ENCODE measurements at places on chromosomes 4 and X.

DNA sequence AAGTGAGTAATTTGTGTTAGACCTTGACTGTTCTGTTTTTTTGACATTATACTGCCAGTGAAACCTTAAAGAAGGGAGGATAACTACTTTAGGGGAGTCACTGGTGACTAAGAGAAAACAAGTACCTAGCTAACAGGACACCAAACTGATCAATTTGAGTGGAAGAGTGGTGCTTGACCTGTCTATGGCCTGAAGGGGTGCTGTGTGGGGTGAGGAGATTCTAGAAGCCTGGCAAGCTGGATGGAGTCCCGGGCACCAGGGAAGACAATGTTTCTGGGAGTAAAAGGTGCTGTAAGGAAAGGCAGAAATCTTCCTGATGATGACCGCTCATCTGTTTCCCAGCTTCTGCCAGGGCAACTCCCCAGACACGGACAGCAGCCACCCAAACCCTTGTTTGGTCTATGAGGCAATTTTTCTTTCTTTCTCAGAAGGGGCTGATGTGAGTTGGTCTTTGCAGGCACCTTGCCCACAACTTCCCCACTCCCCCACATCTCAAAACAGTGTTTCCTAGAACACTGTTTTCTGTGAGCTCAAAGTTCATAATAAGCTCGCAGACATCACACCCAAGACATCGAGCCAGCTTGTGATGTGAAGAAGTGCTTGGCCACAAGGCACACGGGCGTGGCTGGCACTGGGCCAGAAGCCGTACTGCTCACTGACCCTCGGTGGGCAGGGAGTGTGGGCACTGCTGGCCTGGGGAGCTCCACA is 4.6 kb downstream of the TXK start:
- no peak for DNase-seq

- DNase-seq = no peak
Measured at GRCh38 chrX:110563282-110563681, 204.6 kb downstream of the RTL9 start.

- DNase-seq = no peak
Measured at GRCh38 chr4:44147571-44148075, 301.0 kb downstream of the KCTD8 start.

DNA sequence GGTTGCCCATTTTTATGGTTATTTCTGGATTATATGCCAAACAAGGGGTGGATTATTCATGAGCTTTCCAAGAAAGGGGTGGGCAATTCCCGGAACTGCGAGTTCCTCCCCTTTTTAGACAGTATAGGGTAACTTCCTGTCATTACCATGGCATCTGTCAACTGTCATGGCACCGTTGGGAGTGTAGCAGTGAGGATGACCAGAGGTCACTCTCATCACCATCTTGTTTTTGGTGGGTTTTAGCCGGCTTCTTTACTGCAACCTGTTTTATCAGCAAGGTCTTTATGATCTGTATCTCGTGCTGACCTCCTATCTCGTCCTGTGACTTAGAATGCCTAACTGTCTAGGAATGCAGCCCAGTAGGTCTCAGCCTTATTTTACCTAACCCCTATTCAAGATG is 57.6 kb downstream of the SH3KBP1 start:
- DNase-seq = no peak

GRCh38 chrX:45449982-45450381 is 249.3 kb upstream of the DIPK2B start:
- no peak for DNase-seq

DNA sequence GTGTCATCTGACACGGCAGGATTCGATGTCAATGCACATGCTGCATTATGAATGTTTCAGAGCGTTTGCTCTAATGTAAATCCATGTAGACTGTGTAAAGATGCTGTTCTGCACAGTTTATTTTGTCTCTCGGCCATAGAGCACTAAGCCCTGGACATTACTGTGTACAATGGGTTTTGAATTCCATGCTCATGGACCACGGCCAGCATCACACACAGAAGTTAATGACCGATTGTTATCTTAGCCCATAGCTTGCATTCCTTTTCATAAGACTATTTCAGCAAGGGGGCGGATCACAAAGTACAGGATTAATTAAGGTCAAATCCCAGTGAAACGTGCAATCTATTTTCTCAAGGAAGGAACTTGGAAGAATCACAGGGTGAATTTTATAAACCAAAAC is 286.1 kb upstream of the TENM3 start:
- DNase-seq = no peak

- no peak for DNase-seq
Measured at GRCh38 chr4:19025031-19025430, 1003.5 kb upstream of the LCORL start.

DNA sequence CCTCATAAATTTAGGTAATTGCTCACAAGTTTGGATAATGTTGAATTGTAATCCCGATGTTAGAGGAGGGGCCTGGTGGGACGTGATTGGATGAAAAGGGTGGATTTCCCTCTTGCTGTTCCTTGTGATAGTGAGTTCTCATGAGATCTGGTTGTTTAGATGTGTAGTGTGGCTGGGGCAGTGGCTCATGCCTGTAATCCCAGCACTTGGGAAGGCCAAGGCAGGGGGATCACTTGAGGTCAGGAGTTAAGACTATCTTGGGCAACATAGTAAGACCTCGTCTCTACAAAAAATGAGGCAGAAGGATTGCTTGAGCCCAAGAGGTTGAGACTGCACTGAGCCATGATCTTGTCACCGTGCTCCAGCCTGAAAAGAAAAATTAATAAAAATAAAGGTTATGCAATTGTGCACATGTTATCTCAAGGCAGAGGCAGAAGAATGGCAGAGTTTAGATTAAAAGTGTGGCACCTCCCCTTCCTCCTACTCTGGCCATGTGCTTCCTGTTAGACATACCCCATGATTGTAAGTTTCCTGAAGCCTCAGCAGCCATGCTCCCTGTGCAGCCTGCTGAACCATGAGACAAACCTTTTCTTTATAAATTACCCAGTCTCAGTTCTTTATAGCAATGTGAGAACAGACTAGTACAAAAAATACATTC is 36.5 kb downstream of the ERVMER34-1 start:
- DNase-seq = no peak
